ENCODE measurements at places on chromosomes 2 and 18.

DNA sequence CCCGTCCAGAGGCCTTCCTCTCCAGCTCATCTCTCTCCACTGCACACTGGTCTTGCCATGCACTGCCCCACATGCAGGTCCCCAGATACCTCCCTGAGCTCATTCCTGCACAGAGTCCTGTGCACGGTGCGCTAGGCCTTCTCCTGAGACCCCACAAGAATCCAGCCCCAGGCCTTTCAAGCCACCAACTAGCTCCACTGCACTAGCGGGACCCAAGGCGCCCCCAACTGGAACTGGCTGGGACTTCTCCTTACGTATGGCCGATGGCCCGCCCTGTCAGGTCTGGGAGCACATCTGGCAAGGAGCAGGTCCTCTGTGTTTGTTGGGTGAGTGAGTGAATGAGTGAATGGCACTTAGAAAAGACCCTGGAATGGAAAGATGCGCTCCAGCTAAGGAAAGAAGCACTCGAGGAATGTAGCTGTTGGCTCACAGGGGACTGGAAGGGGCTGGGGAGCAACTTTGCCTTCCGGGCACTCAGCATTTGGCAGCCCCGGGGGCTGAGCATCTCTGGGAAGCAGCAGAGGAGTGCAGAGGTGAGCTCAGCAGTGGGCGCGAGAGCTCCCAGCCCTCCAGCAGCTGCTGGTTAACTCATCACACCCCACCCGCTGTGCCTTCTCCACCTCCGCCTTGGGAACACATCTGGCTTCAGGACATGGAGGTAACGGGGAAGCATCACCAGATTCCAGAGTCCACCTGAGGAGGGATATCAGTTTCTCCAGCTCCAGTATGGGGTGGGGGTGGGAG lies 223.1 kb downstream of the GLI2 start:
- H3K4me1 ChIP-seq = no peaks in the 10 kb centered on the region
- DNase-seq = no peak
- H3K27ac ChIP-seq = no peak overlapping the region

DNA sequence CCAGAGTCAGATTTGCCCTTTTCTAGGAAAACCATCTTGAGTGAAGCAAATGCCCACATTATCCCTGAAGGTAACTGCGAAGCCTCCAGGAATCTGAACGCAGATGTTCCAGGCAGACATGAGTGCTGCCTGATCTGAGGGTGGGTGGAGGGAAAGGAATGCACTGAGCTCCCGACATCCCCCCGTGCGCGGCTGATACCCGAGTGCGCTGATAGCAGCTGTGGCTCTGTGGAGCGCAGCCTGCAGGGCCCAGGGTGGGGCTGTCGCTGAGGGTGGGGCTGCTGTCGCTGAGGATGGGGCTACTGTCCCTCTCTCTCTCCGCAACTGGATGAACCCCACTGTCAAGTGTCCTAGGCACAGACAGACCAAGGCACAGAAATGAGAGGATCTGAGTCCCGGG lies 82.4 kb downstream of the GFPT1 start:
- DNase-seq = no peak
- H3K4me1 ChIP-seq = peaks cover 11% of the 10 kb centered on the region
- H3K27ac ChIP-seq = no peak overlapping the region
- H3K36me3 ChIP-seq = no peaks in the 10 kb centered on the region
- peaks cover 58% of the 10 kb centered on the region for H3K27me3 ChIP-seq
- H3K4me3 ChIP-seq = no peak overlapping the region

DNA sequence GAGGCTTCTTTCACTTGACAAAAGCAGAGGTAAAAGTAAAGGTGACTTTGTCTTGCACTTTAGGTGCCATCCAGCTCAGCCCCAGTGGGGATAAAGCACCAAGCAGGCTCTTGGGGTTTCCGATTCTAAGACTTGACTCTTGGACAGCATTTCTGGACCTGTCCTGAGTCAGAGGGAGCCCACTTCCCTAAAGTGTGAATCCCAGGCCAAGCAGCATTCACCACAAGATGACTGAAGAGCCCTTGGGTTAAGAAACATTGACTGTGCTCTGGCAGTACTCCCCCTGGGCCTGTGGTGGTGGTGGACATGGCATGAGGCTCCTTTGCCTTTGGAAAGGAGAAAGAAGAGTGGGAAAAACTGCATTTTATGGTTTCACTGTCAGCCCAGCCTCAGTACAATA lies 638.0 kb upstream of the VRK2 start:
- H3K4me3 ChIP-seq = no peak overlapping the region
- no peak for DNase-seq
- H3K36me3 ChIP-seq = no peaks in the 10 kb centered on the region

GRCh38 chr18:33870059-33870458 lies 292.0 kb downstream of the ASXL3 start:
- no peaks in the 10 kb centered on the region for H3K27me3 ChIP-seq
- H3K36me3 ChIP-seq = no peaks in the 10 kb centered on the region
- H3K4me3 ChIP-seq = no peak overlapping the region
- no peak for DNase-seq
- no peak overlapping the region for H3K27ac ChIP-seq
